G401 (cell line): ENCODE measurements at places on chromosomes 4 and X. TPM values are rescaled to one million over a fixed set of nuclear protein-coding genes. Genes with fewer than 3 reads are reported as not detected.
A peak's percentile ranks its signal among the peaks of the same experiment; 100 is the strongest.

The CFP gene
- total RNA-seq, result 0.27 TPM in 1 of 2 replicates, not detected in the other

The AMER1 gene
- 3.4 and 4.2 TPM in 2 replicates for total RNA-seq

The DGAT2L6 gene
- not detected in 2 replicates for total RNA-seq

The TMPRSS11A gene
- total RNA-seq, result not detected in 2 replicates

The MAGEC1 gene
- not detected in 2 replicates for total RNA-seq

The SPANXD gene
- not detected in 2 replicates for total RNA-seq

The AFF2 gene
- 0.58 TPM in 1 of 2 replicates, not detected in the other for total RNA-seq

The PLAC1 gene
- total RNA-seq, result 0.47 TPM in 1 of 2 replicates, not detected in the other

The BBS12 gene
- 3.3 and 3.6 TPM in 2 replicates for total RNA-seq

The ADH6 gene
- total RNA-seq, result not detected in 2 replicates

The TMEM184C gene
- total RNA-seq, result 19.4 and 20.3 TPM in 2 replicates

The SERPINA7 gene
- total RNA-seq, result not detected in 2 replicates

DNA sequence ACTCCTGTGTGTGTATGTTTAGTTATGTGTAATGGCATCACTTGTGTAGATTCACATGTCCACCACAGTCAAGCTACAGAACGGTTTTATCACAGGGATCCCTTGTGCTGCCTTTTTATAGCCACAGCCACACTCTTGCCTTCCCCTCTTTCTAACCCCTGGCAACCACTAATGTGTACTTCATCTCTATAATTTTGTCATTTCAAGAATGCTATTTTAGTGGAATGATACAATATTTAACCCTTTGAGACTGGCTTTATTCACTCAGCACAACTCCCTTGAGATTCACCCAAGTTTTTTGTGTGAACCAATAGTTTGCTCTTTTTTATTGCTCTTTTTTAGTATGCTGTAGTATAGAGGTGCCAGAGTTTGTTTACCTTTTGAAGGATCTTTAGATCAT lies 112.1 kb downstream of the CDKL5 start:
- no peak for DNase-seq

DNA sequence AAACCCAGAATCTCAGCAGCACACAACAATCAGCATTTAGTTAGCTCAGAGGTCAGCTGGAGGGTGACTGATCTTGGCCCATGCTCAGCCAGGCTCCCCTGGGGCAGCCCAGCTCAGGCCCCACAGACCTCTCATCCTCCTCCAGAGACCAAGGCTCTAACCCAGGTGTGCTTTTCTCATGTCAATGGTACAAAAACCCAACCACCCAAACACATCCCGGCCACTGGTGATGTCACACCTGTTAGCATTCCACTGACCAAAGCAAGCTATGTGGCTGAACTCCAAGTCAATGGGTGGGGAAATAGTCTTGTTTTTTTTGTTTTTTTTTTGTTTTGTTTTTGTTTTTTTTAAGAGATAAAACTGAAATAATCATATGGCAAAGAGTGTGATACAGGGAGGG lies 77.5 kb downstream of the CYTL1 start:
- no peak for DNase-seq

DNA sequence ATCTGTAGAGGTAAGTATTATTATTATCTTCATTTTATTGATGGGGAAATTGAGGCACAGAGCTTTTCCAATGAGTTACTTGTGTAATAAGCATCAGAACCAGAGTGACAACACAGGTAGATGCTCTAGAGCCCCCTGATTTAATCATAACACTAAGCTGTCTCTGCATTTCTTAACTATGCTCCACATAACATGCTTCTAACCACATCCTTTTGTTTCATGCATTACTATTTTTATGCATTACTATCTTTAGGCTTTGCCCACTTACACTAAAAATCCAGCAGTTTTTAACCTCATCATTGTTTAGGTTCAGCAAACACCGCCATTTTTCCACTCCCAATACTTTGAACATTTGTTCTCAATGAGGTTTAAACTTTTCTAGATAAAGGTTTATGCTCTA lies 1900.8 kb upstream of the PCDH10 start:
- no peak for DNase-seq

DNA sequence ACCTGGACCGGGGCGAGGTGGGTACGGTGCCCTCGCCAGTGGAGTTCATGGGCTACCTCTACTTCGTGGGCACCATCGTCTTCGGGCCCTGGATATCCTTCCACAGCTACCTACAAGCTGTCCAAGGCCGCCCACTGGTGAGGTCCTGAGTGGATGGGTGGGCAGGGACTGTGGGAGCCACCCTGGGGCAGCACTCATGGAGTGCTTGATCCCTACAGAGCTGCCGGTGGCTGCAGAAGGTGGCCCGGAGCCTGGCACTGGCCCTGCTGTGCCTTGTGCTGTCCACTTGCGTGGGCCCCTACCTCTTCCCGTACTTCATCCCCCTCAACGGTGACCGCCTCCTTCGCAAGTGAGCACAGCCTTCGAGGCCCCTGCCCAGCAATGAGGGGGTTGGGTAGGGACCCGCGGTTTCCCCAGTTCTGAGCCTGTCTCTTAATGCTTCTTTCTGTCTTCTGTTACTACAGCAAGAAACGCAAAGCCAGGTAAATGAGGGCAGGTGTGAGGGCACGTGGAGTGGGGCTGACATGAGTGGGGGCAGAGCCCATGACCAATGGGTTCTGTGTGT lies 3.7 kb downstream of the PORCN start:
- DNase-seq, result no peak

GRCh38 chr4:3331511-3332394 lies 38.9 kb downstream of the RGS12 start:
- DNase-seq, result no peak

DNA sequence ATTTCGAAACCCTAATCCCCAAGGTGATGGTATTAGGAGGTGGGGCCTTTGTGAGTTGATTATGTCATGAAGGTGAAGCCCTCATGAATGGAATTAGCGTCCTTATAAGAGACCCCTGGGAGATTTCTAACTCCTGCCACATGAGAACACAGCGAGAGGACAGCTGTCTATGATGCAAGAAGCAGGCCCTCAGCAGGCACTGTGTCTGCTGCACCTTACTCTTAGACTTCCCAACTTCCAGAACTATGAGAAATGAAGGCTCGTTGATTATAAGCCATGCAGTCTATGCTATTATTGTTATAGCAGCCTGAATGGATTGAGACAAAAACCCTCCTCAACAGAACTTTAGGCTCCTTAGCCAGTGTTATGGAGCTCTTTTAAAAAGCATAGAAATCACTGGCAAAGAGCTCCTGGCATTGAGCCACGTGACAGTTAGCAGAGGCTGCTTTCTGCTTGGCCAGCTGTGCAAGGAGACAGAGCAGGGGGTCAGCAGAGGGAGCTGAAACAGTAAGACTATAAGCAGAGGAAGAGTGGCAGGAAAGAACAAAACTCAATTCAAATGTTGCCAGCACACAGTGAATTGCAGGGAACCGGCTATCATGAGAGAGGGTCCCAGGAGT lies 219.2 kb upstream of the FAT1 start:
- no peak for DNase-seq

- no peak for DNase-seq
Observed at GRCh38 chr4:94523033-94523580, 71.4 kb downstream of the PDLIM5 start.

- DNase-seq, result no peak
Observed at GRCh38 chrX:81662381-81662780, 460.5 kb downstream of the SH3BGRL start.

DNA sequence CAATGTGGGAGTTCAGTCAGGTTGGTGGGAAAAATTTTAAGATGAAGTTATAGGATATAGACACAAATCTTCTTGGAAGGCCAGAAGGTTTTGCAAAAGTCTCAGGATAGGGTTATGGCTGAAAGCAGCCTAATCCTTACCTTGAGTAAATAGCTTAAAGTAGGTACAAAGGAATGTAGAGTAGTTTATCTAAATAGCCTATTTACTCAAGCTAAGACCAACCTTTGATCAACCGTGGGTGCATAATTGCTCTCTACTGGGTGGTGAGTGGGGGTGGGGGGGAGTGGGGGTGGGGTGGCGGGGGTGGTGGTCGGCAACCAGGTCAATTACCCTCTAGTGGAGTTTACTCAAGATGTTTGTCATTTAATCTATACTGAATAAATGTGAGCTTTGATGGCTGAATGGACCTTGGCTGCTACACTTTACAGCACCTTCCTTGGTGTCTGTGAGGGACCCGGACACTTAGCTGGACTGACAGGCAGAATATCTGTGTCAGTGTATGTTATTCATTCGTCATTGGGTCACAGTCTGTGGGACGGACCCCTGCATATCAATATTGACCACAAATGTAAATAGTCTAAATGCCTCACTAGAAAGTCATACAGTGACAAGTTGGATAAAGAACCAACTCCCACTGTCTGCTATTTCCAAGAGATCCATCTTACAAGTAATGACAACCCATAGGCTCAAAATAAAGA lies 545.7 kb upstream of the PABPC4L start:
- DNase-seq, result no peak

- no peak for DNase-seq
Observed at GRCh38 chr4:187996502-187997177, 1.1 kb downstream of the ZFP42 start.

GRCh38 chr4:180913750-180914149 lies 1329.5 kb upstream of the TENM3 start:
- DNase-seq, result no peak

- DNase-seq, result no peak
Observed at GRCh38 chrX:43817444-43817843, 64.8 kb downstream of the MAOB start.

DNA sequence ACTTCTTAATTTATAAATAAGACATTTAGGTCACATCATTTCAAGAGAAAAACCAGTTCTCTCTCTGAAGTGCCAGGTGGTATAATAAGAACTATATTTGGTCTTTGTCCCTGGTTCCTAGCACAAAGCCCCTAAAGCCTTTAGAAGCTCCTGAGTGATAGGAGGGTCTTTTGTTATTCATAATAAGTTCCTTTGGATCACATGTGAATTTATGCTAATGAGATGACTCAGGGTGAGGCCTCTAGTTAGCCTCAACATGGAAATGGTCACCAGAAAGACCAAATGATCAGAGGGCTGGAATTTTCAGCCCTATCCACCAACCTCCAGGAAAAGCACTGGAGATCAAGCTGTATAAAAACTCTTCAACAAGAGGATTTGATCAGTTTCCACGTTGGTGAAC lies 68.1 kb upstream of the BLTP1 start:
- no peak for DNase-seq

DNA sequence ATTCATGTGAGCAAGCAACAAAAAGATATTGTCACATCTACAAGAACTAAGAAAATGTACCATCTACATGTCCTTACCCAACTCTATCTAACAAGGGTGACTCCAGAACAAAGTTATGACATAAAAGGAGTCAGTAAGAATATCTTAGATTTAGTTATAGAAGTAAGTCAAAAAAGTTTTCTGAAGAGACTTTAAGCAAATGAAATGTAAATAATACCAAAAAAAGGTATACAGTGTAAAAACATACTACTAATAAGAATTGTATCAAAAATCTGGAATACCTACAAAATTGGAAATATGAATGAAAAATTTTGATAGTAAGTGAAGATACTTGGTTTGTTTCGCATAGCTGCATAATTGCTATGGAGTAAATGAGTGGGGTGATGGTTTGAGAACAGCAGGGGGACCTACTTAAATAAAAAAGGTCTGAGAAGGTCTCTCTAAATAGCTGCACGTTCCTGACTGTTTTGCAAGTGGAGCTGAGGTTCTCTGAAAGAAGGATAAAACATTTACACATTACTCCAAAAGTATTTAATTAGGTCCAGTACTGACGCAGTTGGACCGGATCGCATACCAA lies 51.0 kb upstream of the ENPP6 start:
- no peak for DNase-seq

DNA sequence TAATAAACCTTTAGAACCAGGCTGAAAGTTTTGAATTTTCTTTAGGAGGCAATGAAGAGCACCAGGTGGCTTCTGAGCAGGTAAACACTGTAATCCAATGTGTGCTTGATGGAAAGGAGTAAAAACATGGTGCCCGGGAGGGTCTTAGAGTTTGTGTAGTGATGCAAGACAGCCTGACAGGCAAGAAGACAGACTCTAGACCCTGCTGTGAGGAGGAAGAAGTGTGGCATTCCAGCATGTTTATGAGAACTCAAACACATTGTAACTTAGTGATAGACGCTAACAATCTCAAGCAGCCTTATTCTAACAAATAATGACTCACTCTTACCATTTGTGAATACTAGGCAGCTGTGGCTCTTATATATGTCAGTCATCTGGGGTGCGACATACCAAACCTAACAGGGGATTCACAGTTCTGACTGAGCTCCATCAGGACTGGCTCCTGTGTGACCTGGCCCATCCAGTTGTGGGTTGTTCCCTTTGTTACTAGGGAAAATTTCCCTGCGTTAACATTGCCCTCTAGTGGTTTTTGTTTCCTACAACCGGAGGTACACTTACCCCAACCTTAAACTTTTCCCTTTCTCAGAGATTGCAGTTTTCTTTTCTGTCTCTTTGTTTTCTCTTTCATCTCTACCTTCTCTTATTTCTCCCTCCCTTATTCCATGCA lies 53.8 kb downstream of the VSIG4 start:
- peak; percentile 11 for DNase-seq

DNA sequence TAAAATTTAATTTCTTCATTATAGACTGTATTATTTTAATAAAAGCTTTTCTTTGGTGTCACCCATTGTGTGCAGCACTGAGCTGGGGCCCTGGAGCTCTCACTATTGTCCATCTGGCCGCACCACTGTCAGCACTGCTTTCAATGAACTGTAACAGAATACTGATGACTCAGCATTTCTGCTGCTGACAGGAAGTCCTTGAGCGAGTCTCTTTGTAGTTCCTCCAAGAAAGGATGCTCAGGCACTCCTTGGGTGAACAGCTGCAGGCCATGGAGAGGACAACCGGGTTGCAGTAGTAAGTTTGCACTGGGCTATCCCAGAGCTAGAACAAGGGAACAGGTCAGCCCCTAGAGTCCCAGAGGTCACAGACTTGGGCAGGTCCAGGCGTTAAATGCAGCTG lies 81.6 kb downstream of the SORBS2 start:
- no peak for DNase-seq

- no peak for DNase-seq
Observed at GRCh38 chr4:79273915-79274314, 51.9 kb downstream of the NAA11 start.
